ENCODE measurements at places on chromosomes 6 and 20. TPM values are rescaled to one million over a fixed set of nuclear protein-coding genes. Genes with fewer than 3 reads are reported as not detected.

- no peak for DNase-seq
Measured at GRCh38 chr6:126804332-126805064, 314.0 kb upstream of the RSPO3 start.

KATNA1 gene
- total RNA-seq = 28.8 TPM

DNA sequence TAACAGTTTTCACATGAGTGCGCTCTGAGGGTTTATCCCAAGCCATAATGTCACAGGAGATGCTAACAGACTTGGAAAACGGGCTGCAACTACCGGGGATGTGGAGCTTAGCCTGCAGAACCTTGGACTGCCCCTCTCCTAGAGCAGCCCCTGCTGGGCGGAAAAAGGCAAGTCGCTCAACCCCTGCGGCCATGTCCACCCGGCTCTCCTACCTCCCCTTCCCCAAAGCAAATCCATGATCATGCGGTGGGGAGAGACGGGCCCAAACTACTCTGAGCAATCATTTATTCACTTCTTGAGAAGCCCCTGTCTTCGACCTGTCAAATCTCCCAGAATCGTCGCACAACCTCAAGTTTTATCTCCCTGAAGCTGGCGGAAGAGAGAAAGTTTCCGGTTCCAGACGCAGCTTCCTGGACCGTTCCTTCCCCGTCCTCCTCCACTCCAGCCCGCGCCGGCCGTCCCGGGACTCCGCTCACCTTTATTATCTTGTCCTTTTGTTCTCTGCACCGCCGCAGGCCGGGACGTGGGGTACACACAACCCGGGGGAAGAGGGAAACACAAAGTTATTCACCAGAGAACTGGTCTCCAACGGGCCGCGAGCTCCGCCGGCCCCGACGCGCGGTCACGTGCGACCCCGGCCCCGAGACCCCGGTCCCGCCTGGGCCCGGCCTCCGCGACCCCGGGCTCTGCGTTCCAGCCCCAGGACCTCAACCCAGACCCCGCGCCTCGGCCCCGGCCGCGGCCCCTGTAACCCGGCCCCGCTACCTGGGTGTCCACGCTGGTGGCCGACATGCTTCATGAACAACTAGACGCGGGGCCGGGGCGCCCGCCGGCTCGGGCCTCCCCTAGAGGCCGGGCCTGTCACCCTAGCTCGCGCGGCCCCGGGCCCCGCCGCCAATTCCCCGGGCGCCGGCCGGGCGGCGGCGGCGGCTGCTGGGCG lies 560 bp downstream of the YTHDF1 start:
- DNase-seq = no peak

GRCh38 chr20:47349365-47350180 lies 6.9 kb downstream of the ZMYND8 start:
- no peak for DNase-seq

FHL5 gene
- total RNA-seq = 3.0 TPM

BPIFB4 gene
- not detected for total RNA-seq

XKR7 gene
- 0.05 TPM for total RNA-seq

DEF6 gene
- 7.2 TPM for total RNA-seq

DNA sequence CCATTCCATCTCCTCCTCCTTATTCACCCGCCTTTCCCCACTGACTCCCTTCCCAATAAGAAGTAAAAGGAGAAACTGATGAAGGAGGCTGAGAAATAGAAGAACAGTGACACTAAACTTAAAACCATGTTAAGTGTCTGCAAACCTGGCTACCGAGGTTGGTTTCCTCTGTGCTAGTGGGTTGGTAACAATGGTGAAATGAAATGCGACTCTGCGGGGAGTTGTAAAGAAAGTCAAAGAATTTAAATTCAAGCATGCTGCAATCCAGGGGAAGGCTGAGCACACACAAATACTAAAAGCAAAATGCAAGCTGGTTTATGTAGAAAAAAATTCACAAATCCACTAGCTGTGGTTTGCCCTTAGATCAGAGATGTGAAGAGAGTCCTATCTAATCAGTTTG lies 155.2 kb upstream of the PDE10A start:
- DNase-seq = no peak

TGM3 gene
- not detected for total RNA-seq

Measured in urinary bladder (tissue), 4 donors.